ENCODE measurements at places on chromosomes 7 and 10.

- no peak for DNase-seq
Observed at GRCh38 chr7:40586197-40586596, 451.4 kb downstream of the SUGCT start.

GRCh38 chr10:12353399-12354242 lies 4.3 kb downstream of the CAMK1D start:
- DNase-seq: no peak

DNA sequence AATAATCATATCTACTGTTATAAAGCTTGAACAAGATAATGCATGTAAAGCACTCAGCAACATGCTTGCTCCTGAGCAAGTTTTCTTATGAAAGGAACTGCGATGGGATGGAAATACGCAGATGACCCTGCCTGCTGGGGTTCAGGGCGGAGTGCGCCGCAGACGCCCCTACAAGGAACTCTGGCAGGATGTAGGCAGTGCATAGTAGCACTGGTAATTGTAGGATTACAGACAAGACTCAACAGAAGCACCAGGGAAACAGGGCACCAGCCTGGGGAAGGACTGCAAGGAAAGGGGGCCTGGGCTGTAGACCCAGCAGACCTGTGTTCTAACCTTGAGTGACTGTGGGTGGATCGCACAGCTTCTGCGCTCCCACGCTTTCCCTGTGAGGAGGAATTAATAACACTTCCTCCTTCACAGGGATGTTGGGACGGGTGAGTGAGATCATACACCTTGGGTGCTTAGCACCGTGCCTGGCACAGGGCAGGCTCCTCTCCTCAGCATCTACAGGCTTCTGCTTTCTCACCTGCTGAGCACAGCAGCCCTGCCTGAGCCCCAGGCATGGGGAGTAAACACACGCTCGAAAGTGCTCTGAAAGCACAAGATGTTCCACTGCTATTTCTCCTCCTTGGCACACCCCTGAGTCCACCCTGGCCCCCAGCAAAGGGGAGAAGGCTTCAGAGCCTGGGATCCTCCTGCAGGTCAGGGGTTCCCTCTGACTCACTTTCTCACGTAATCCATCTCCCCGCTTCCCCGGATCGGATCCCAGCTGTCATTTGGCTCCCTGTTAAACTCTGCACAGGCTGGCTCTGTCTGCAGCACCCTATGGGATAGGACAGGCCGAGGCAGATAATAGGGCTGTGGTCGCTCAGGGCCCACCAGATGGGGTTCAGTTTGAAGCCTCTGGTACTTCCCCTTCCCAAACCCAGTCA lies 19.2 kb downstream of the ITPRIP start:
- DNase-seq: no peak

DNA sequence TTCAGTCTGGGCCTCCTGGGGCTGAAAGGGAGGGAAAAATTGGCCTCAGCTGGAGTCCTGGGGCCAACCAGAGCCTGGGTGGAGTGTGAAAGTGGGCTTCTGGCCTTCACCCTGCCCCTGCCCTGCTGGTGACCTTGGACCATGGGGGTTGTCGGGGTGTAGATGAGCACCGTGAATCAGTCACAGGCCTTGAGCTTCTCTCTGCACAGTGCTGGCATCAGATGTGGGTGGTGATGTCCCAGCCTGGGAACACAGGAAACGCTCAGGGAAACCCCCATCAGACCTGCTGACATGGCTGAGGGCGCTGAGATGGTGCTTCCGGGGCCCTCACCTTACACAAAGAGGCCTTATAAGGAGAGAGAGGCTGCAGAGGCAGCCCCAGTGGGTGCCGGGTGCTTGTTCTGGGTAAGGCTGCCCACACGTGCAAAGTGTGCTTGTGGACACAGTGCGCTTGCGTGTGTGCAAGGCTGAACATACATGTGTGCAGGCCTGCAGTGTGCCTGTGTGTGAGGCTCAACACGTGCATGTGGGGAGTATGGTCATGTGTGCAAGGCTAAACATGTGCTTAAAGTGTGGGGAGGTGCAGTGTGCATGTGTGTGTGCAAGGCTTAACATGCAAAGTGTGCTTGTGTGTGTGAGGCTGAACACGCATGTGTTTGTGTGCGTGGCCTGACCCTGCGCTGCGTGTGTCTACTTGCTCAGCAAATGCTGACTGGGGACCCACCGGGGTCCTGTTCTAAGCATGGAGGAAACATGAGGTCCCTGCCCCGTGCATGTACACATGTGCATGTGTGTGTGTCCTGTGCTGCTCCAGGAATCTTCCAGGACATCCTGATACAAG lies 6.5 kb downstream of the ARPC1B start:
- peak; percentile 91 for DNase-seq

- DNase-seq: no peak
Observed at GRCh38 chr7:148480479-148481146, 110.0 kb upstream of the C7orf33 start.

DNA sequence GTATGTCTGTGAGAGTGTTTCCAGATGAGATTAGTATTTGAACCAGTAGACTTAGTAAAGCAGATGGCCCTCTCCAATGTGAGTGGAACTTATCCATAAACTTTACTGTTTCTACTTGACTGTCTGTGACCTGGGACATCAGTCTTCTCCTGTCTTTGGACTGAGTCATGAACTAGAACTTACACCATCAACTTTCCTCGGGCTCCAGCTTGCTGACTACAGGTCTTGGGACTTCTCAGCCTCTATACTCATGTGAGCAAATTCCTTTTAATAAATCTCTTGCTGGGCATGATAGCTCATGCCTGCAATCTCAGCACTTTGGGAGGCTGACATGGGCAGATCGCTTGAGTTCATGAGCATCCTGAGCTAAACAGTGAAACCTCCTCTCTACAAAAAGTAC lies 25.7 kb upstream of the WAPL start:
- no peak for DNase-seq

DNA sequence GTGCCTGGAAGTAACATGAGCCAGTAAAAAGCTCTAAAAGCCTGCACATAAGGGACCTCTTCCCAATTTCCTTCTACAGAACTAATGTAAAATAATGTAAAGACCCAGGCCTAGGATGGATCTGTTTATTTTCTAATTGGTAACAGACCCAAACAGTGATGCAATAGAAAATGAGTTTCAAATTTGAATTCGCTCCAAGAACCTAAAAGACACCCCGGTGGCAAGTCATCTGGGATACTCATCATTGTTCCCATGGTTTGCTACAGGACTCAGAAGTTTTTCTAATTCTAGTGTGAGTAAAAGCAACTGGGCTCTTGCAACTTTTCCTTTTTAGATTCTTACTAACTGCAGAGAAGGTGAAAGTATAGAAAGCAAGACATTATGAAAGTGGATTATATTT lies 271.3 kb upstream of the CACNA2D1 start:
- no peak for DNase-seq

- no peak for DNase-seq
Observed at GRCh38 chr7:86926732-86927131, 132.7 kb downstream of the ELAPOR2 start.

DNA sequence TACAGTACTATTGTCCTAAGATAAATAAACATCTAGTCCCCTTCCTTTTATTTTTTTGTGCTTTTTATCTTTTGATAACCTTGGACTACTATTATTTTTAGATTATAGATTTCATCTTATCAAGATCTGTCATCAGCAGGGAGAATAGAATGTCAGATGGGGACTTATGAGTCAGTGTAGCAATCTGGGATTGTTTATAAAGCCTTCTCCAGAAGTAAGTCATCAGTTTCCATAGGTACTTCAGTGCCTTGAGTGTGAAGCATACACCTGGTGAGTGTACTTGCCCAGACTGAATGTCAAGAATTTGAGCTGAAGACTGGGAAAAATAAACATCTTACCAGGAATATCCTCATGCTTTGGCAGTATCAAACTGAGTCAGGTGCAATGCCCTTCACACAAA lies 2.1 kb downstream of the CASD1 start:
- no peak for DNase-seq

DNA sequence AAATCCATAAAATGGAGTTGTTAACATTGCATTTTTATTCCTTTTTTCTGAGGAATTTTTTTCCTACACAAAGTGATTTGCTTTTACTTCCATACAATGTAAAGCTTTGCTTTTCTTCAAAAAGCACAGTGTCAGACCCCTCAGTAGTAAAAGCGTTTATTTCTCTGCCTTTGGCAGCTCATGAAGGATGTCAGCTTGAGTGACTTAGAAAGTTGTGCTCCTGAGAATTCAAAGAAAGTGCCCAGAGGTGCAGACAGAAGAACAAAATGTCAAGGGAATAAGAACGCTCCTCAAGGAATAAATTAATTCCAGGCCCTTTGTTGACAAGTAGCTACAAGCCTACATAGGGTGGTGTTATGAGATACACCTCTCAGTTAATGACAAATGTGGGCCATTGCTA lies 369.3 kb upstream of the ADARB2 start:
- no peak for DNase-seq

GRCh38 chr7:10860516-10860915 lies 113.2 kb upstream of the PHF14 start:
- DNase-seq: no peak

DNA sequence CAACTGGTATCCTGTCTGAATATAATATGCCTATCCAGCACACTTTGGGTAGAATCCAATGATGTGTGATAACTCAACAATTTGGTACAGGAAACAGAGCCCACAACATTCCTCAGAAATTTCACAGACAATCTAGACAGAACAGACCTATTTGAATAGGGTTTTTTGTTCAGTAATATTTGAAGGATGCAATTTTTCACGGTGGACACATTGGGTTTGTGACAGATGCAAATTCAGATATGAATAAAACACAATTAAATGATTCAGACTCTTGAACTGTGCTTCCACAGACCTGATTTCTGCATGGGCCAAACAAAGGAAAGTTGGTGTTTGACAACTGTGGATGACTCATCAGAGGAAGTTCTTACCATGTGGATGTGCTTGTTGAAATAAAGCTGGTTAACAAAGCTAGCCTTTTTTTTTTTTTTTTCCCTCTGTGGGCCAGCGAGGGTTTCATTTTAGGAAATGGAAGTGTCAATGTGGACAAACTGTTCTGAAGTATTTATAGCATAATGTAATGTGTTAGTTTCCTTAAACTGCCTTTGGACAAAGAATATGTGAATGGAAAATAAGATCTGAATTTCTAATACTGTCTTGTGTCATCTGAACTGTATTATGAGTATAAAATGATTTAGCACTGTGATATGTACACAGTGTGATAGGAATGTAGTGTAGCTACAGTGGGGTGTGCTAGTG lies 43.2 kb upstream of the FAM133B start:
- no peak for DNase-seq

DNA sequence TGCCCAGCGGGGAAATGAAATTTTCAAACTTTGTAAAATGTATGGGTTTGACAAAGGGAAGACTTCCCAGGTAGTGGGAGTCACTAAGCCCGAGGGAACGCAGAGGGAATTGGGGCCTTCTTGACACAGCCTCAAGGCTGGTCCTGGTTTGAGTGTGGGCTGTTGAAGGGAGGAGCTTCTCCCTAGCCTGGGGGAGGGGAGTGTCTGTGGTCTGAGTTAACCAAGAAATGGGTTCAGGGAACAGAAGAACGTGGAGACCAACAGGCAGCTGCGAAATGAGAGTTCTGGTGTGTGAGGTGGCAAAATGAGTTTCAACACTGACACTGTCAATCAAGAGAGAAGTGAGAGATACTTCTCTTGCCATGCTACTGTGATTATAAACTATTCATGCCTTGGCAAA lies 32.7 kb upstream of the BAMBI start:
- no peak for DNase-seq

GRCh38 chr7:47185170-47185569 lies 396.7 kb downstream of the TNS3 start:
- no peak for DNase-seq

DNA sequence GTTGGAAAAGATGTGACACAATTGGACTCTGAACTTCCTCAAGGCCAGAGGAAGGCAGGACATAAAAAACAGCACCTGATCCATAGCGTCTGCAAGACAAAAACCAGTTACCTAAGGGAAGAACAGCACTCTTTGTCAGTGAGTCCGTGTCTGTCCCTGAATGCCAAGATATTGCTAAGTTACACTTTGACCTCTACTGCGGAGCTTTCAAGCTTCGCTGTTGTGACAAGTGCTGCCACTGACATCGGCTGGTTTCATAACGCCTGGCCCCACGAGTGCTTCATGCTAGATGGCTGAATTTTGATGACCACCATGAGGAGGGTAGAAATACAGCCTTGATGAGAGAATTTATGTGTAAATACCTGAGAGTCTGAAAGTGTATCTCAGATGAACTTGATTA lies 49.7 kb upstream of the JAZF1 start:
- DNase-seq: no peak

- no peak for DNase-seq
Observed at GRCh38 chr7:155284496-155285274, 13.0 kb upstream of the INSIG1 start.

- peak; percentile 19 for DNase-seq
Observed at GRCh38 chr10:131700506-131700905, 200.3 kb upstream of the PPP2R2D start.

GRCh38 chr7:12504149-12504548 lies 66.4 kb upstream of the SCIN start:
- no peak for DNase-seq

GRCh38 chr10:78313636-78314035 lies 280.0 kb downstream of the RPS24 start:
- DNase-seq: peak; percentile 19

DNA sequence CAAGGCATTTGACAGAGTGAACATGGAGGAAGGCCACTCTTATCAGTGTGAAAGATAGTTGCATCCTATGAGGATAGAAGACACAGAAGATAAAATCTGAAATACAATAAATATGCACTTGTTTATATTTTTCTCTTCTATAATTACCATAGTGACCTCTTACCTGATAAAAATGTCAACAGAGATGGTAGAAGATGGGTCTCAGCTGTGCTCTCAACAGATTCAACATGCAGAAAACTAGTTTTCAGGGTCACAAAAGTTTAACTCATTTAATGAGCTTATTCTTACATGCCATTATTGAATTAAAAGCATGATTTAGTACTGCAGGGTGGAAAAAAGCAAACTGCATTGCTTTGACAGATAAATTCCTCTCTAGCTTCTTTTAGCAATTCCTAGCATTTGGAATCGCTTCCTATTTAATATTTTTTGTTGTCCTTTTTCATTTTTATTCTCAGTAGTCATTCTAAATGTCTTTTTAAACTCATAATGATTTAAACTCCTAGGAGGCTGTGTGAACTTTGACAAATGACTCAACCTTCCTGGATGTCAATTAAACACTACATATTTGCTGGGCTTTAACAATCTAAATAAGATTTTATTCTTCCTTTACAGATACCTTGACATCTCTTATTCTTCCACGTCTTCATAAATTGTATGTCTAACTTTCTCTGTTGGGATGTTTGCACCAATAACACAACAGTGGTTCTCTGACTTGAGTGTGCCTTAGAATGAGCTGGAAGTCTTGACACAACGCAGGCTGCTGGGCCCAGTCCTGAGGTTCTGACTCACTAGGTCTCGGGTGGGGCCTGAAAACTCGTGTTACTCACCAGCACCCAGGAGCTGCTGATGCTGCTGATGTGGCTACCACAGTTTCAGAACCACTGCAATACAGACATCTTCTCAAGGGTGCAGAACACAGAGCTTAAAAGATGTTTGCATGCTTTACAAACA lies 565.5 kb upstream of the IGFBP3 start:
- DNase-seq: no peak

- no peak for DNase-seq
Observed at GRCh38 chr7:12594122-12594897, 23.8 kb downstream of the SCIN start.

GRCh38 chr7:50745835-50746234 lies 36.9 kb downstream of the GRB10 start:
- no peak for DNase-seq

GRCh38 chr10:75611172-75611992 lies 180.0 kb downstream of the LRMDA start:
- DNase-seq: no peak

- DNase-seq: no peak
Observed at GRCh38 chr7:452226-452751, 67.4 kb downstream of the PDGFA start.

- DNase-seq: no peak
Observed at GRCh38 chr10:72746426-72747363, 54.8 kb downstream of the MCU start.

Data from activated CD8-positive, alpha-beta memory T cell treated with anti-CD3 and anti-CD28 coated beads for 24 hours (primary cell).